Right renal cortex interstitium (tissue), 3 donors: ENCODE measurements at places on chromosomes 2 and 18. TPM values are rescaled to one million over a fixed set of nuclear protein-coding genes. Genes with fewer than 3 reads are reported as not detected.

DNA sequence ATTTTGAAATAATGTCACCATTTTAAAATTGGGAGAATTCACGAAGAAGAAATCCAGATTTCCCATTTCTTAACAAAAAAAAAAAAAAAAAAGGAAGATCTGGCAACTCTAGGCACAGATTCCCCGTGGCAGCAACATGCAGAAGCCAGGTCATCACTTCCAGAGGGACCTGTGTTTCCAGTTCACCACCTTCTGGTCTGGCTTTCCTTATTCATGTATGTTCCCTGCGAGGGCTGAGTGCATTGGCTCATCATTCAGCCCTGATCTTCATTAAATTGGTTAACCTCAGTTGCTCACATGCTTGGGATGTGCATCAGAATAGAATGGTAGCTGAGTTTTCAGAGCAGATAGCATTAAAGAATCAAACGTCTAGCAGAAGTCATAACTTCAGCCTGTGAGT lies 25.0 kb upstream of the MAP3K20 start:
- no peak for DNase-seq

DNA sequence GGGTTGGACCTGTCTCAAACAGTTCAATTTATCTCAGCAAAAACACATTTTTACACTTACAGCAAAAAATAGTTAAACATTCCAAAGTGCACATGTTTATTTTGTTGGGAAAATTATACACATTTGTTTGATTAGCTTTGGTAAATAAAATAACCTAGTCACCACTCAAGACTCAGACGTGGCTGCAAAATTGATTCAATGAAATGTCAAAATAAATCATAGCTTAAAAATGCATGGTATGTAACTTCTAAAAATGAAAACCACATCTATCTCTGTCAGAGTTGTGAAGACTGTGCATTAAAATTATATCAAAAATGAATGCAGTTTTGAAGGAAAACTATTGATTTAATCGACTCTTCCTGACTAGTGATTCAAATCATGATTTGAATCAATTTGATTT lies 56.7 kb downstream of the GALNT14 start:
- DNase-seq: no peak

GRCh38 chr2:197675246-197675645 lies at the start of gene RFTN2:
TSS of gene RFTN2 (minus strand) at chr2:197675587. CDS start at chr2:197675458, 129 bp downstream.
- no peak for DNase-seq

GRCh38 chr2:174731546-174731945 lies 32.7 kb downstream of the CHRNA1 start:
- no peak for DNase-seq

DNA sequence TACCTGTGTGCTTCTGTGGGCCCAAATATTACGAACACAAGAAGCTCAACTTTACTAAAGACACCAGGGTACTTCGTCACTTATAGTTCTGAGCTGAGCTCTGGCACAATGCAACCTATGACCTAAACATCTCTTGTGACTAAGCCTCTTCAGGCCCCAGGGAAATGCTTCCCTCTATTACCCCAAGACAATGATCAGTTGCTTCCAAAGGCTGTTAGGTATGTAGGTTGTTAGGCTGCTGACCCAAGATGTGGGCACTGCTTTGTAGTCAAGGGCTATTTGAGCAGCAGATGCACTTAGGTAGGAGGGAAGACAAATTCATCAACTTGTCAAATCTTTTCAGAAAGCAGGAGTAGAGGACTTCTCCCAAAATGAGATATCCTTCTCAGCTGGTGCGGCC lies 640.1 kb downstream of the EPHA4 start:
- DNase-seq: no peak

GRCh38 chr2:152046940-152047339 lies 51.9 kb downstream of the CACNB4 start:
- no peak for DNase-seq

GRCh38 chr18:54119524-54120019 lies 104.9 kb downstream of the MBD2 start:
- peak; percentile 60 for DNase-seq

- no peak for DNase-seq
These were observed 86.5 kb downstream of the LIPG start for GRCh38 chr18:49648326-49648725.

- no peak for DNase-seq
These were observed 8.7 kb downstream of the TMEM169 start for GRCh38 chr2:216090369-216090786.

DNA sequence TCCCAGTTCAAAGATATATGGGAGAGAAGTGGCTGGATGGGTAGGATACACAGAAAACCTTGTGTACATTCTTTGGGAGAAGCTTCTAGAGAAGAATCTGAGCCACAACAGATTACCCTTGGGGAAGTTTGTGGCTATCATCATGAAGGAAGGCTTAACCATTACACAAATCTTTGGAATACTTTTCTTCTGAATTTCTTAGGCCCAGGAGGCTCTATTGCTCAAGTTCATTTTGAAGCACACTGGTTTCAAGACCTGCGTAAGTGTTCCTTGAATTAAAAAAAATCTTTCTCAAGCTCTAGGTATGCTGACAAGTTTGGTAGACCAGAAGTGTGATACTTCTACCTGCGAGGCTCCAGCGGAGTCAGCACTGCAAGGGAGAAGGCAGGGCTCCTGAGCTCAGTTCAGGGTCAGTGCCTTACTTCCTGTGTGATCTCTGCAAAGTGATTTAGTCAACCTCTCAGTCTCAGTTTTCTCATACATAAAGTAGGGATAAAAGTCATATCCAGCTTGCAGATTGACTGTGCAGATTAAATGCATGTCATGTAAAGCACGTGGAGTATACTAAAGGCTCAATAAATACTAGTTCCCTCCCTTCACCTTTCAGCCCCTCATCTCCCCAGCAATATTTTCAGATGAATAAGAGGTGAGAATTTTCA lies 438.6 kb downstream of the DLGAP1 start:
- DNase-seq: no peak

DNA sequence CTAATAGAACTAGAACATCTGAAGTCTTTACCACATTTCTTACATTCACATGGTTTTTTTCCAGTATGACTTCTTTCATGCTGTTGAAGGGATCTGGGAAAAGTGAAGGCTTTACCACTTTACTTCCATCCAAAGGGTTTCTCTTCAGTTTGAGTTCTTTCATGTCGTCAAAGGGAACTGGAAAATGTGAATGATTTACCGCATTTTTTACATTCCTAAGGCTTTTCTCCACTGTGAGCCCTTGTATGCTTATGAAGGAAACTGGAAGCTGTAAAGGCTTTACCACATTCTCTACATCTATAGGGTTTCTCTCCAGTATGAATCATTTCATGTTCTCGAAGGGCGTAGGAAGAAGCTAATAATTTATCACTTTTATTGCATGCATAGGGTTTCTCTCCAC lies 46.7 kb downstream of the NBEAL1 start:
- DNase-seq: peak; percentile 31

DNA sequence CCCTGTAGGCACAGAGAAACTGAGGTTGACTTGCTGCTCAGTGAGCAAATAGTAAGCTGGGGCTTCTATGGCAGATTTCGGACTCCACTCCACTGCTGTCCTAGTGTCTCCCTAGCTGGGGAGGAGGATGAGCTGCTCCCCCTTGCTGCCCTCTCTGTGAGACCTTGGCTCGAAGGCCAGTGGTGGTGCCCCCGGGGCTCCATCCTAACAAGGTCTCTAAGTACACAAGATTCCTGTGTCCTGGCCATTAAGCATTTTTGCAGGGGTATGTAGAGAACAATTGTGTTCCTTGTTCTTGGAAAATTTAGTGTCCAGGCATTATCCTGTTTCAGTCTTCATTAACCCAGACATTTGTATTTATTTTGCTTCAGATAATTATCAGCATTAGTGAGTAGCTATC lies 21.3 kb upstream of the BCL2L11 start:
- no peak for DNase-seq

DNA sequence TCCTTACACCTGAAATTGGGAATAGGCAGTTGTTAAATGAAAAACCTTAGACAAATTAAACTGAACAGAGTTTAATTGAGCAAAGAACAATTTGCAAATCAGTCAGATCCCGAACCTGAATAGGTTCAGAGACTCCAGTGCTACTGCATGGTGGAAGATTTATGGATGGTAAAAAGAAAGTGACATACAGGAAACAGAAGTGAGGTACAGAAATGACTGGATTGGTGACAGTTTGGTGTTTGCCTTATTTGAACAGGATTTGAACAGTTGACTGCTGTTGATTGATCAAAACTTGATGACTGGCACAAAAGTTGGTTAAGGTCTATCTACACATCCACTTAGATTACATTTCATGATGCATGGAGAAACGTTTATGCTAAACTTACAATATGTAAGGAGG lies 248.8 kb downstream of the HNMT start:
- no peak for DNase-seq

DNA sequence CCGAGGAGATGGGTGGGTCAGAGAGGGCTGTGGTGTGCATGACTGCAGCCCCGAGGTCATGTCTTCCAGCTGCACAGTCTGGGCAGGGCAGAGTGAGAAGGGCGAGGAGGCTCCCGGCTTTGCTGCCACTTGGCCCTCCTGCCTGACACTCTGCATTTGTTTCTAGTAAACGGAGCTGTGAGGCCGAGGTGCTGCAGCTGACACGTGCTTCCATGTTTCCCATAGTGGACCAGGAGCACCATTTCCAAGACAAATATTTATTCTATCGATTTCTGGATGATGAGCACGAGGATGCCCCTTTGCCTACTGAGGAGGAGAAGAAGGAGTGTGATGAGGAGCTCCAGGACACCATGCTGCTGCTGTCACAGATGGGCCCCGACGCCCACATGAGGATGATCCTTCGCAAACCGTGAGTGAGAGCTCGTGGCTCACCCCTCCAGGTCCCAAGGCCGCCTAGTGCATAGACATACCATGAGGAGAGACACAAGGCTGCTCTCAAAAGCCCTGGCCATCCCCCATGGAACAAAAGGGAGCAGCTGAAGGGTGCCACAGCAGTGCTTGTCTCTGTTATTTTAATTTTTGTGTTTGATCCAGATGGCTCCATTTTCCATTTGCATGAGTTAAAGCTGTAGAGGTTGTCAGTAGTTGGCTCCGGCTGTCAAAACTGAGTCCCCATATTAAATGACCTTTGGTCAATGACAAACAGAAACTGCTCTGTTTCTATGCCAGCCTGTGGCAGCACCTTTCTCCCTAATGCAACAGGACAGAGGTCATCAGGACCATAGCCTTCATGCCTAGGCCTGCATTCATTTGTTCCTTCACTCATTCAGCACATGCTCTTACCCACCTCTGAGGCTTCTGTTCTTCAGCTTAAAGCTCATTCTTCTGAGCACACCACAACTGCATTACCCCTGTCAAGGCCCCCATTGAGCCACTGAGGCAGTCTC lies 108.3 kb upstream of the MAP3K20 start:
- DNase-seq: no peak

The SCN9A gene
- 1.7 TPM for polyA plus RNA-seq

The REG3A gene
- polyA plus RNA-seq: not detected

The CDKL4 gene
- polyA plus RNA-seq: 0.81 TPM
